Neuronal stem cell (in vitro differentiated cells): ENCODE measurements at places on chromosomes 11 and 22.

- peaks cover 8% of the 10 kb centered on the region for H3K36me3 ChIP-seq
- no peaks in the 10 kb centered on the region for H3K4me1 ChIP-seq
- H3K27ac ChIP-seq = no peak overlapping the region
These were observed 8.8 kb downstream of the ZW10 start for GRCh38 chr11:113764527-113765219.

- no peak overlapping the region for H3K4me3 ChIP-seq
- no peak for DNase-seq
- no peaks in the 10 kb centered on the region for H3K4me1 ChIP-seq
- H3K27me3 ChIP-seq = no peaks in the 10 kb centered on the region
- no peak overlapping the region for H3K27ac ChIP-seq
These were observed 26.0 kb upstream of the POLD3 start for GRCh38 chr11:74566146-74566960.

- H3K27ac ChIP-seq = no peak overlapping the region
- H3K4me1 ChIP-seq = no peaks in the 10 kb centered on the region
- no peak overlapping the region for H3K4me3 ChIP-seq
These were observed 24.6 kb upstream of the B3GNT6 start for GRCh38 chr11:77009533-77010160.

GRCh38 chr11:128497061-128497775 is 90.1 kb downstream of the ETS1 start:
- H3K27ac ChIP-seq = no peak overlapping the region
- H3K4me3 ChIP-seq = no peak overlapping the region
- DNase-seq = no peak

DNA sequence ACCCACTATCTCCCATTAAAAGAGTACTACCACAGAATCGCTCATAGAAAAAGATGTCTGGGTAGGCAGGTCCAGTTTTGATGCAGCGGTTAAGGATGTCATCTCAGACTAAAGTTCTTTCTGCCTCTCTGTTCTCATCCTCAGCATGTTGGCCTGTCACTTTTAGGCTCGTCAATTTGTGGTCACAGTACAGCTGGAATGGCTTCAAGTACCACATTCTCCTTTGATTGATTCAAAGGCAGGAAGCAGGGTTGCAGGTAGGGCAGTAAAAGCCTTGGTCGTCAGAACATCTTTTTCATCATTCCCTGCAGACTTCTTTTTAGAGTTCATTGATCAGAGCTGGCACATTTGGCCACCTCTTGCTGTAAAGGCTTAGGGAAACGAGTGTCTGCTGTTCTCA is 28.7 kb downstream of the SDHD start:
- no peaks in the 10 kb centered on the region for H3K27me3 ChIP-seq
- H3K36me3 ChIP-seq = no peaks in the 10 kb centered on the region
- H3K27ac ChIP-seq = no peak overlapping the region
- no peaks in the 10 kb centered on the region for H3K4me1 ChIP-seq
- H3K4me3 ChIP-seq = no peak overlapping the region
